Endothelial cell (in vitro differentiated cells): ENCODE measurements at places on chromosomes 7 and 10. TPM values are rescaled to one million over a fixed set of nuclear protein-coding genes. Genes with fewer than 3 reads are reported as not detected.

- no peaks in the 10 kb centered on the region for H3K36me3 ChIP-seq
- no peak overlapping the region for H3K4me3 ChIP-seq
- no peaks in the 10 kb centered on the region for H3K27me3 ChIP-seq
Observed at GRCh38 chr10:82551506-82551905, 676.5 kb downstream of the NRG3 start.

- H3K4me3 ChIP-seq = no peak overlapping the region
- DNase-seq = no peak
- H3K4me1 ChIP-seq = peaks cover 5% of the 10 kb centered on the region
- H3K27ac ChIP-seq = no peak overlapping the region
- peaks cover 11% of the 10 kb centered on the region for H3K27me3 ChIP-seq
Observed at GRCh38 chr7:98024075-98024474, 34.1 kb upstream of the OCM2 start.

DNA sequence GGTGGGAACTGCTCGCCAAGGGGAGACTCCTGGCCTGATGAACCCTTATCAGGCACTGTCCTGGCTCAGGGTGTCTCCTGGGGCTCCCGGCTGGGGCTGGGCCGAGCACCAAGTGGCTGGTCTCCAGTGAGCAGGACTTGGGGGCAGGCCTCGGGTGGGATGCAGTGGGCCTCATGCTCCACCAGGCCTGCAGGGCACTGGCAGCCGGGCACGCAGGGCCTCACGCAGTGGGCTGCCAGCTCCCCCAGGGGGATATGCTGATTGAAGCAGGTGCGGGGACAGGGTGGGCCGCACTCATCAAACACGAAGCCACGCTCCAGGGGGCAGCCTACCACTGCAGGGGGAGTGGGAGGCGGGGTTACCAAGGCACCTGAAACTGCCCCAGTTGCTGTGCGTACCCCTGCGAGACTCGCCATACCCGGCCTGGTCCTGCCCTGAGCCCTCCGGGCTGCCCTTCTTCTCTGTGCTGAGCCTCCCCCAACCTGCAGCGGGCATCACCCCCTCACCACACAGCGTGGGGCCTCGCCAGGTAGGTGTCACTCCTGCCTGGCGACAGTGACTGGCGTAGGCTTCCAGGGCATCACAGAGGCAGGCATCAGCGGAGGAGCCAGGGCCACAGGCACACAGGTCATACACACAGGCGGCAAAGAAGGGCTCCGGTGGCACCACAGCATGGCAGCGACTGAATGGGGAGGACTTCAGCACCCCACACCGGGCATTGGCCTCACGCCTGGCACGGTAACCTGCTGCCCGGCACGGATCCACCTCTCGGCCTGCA, 14.5 kb downstream of the ATP6V1F start:
- H3K27ac ChIP-seq = no peak overlapping the region
- H3K4me1 ChIP-seq = no peaks in the 10 kb centered on the region
- H3K36me3 ChIP-seq = no peaks in the 10 kb centered on the region
- no peak for DNase-seq

- H3K36me3 ChIP-seq = peaks cover 27% of the 10 kb centered on the region
- no peak overlapping the region for H3K4me3 ChIP-seq
- H3K4me1 ChIP-seq = no peaks in the 10 kb centered on the region
- no peak for DNase-seq
Observed at GRCh38 chr7:30612658-30613265, 18.1 kb downstream of the GARS1 start.

DNA sequence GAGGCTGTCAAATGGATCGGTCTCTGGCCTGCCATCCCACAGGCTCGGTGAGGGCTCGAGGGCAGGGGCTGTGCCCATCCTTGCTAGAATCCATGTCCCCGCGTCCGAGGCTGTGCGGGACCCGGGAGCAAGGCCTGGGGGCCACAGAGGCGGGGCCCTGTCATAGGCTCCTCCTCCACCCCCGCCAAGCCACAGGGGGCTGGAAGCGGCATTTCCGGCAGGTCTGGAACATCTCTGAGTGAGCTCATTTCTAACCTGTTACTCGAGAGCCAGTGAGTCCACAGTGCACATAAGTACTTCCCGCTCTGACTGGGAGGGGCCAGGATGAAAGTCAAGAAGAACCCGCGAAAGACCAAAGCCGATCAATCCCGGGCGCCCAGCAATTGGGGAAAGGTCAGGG, 57.6 kb downstream of the NKX6-2 start:
- no peak for DNase-seq
- no peaks in the 10 kb centered on the region for H3K4me1 ChIP-seq
- H3K27ac ChIP-seq = no peak overlapping the region
- H3K27me3 ChIP-seq = peaks cover 19% of the 10 kb centered on the region

DNA sequence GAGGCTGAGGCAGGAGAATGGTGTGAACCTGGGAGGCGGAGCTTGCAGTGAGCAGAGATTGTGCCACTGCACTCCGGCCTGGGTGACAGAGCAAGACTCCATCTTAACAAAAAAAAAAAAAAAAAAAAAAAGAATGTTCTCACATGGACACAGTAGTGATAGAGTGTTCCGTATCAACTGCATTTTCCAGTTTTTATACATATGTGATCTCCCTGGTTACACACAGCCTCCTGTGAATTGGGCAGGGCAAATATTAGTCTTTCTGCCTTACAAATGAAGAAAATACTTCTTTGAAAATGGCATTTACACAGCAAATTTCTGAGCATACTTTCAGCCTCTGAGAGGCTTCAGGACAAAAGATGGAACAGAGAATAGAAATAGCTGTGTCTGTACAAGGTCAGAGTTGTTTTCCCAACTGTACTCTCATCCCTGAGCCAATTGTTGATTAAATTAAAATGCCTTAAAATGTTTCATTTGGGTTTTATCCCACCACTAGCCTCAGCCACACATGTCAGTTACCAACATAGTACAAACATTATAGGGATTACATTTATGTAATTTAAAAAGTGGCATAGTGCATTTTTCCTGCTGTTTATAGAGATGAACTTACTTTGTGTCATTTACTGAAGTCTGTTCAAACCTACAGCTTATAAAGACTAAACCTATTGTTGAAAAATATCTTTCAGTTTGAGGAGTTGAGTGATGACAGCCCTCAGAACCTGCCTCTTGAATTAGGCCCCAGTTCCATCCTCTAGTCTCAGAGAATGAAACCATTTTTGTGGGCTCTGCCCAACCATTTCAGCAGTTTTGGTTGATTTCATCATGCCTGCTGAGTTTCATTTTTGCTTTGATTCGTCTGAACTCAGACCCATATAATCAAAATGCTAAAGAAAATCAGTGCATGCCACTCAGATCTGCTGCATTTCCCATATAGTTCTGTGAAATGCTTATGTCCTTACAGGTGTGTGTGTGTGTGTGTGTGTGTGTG, 609.4 kb upstream of the C7orf33 start:
- no peaks in the 10 kb centered on the region for H3K36me3 ChIP-seq
- H3K27me3 ChIP-seq = no peaks in the 10 kb centered on the region
- no peak for DNase-seq
- no peak overlapping the region for H3K4me3 ChIP-seq
- H3K27ac ChIP-seq = no peak overlapping the region
- H3K4me1 ChIP-seq = no peaks in the 10 kb centered on the region

- no peak overlapping the region for H3K4me3 ChIP-seq
- no peak for DNase-seq
- H3K36me3 ChIP-seq = no peaks in the 10 kb centered on the region
- H3K4me1 ChIP-seq = no peaks in the 10 kb centered on the region
Observed at GRCh38 chr10:112216151-112216550, 32.6 kb upstream of the GPAM start.

The EGFR gene
- 5.0 TPM for total RNA-seq

The MEOX2 gene
- 0.10 TPM for total RNA-seq

The ANXA8 gene
- total RNA-seq = not detected

The SLF2 gene
- total RNA-seq = 31.2 TPM
